ENCODE measurements at places on chromosomes 12 and 14. TPM values are rescaled to one million over a fixed set of nuclear protein-coding genes. Genes with fewer than 3 reads are reported as not detected.

The RAPGEF3 gene
- 54.8 TPM for total RNA-seq

The KCNK10 gene
- 0.60 TPM for total RNA-seq

The MGAT4C gene
- 0.60 TPM for total RNA-seq

The NXPH4 gene
- 0.83 TPM for total RNA-seq

The OR4E2 gene
- total RNA-seq = not detected

The USP44 gene
- 2.9 TPM for total RNA-seq

The CLEC2B gene
- 10.1 TPM for total RNA-seq

The CIDEB gene
- 25.6 TPM for total RNA-seq

The CIROP gene
- not detected for total RNA-seq

The PIP4K2C gene
- total RNA-seq = 36.1 TPM

The CMKLR1 gene
- 8.4 TPM for total RNA-seq

The TMTC1 gene
- total RNA-seq = 20.6 TPM

The ZBTB39 gene
- 5.7 TPM for total RNA-seq

The SMIM41 gene
- total RNA-seq = 0.46 TPM

The INHBC gene
- total RNA-seq = not detected

The SLCO1B1 gene
- total RNA-seq = 0.12 TPM

The ETFBKMT gene
- total RNA-seq = 6.4 TPM

The CMTM5 gene
- 2.2 TPM for total RNA-seq

The ERGIC2 gene
- 74.6 TPM for total RNA-seq

The BCL2L14 gene
- total RNA-seq = 13.5 TPM

The CLEC4D gene
- not detected for total RNA-seq

The FOXA1 gene
- total RNA-seq = 17.3 TPM

The SLC38A4 gene
- 0.69 TPM for total RNA-seq

Measured in mucosa of gallbladder (tissue), 1 donor.